ENCODE measurements at places on chromosomes 7 and 10.

GRCh38 chr7:158421361-158421760, 166.3 kb downstream of the PTPRN2 start:
- DNase-seq: no peak

- DNase-seq: no peak
Measured at GRCh38 chr7:111568870-111569462, 6.7 kb upstream of the IMMP2L start.

GRCh38 chr7:106568680-106569499, 92.1 kb downstream of the CCDC71L start:
- DNase-seq: no peak

DNA sequence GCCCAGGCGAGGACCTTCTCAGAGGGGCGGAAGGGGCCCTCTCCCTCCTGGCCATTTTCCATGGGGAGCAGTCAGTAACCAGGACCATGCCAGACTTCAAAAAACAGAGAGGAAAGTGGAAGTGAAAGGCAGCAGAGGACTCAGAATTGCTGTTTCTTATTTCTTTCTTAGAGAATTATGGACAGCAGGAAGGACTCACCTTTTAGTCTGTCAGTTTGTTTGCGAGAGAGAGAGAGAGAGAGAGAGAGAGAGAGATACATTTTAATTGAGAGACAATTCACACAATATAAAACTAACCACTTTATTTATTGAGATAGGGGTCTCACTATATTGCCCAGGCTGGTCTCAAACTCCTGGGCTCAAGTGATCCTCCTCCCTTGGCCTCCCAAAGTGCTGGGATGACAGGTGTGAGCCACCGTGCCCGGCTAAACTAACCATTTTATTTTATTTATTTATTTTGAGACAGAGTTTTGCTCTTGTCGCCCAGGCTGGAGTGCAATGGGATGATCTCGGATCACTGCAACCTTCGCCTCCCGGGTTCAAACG, 24.5 kb downstream of the SCD start:
- DNase-seq: no peak

DNA sequence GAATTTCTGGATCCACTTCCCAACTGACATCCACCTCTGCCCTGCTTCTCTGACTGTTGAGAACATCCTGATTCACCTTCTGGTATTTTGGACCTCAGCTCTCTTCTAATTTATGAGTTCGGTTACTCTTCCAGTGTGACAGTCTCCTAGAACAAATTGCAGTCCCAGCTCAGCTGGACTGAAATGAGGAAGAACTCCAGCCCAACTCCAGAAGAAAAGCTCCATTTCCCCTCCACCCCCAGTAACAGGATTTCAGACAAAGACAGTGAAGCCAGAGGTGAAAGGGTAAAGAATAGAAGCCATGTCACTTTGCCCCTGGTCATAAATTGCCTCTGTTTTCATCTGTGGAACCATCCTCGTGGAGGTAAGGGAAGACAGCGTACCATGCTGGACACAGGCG, 26.2 kb upstream of the INHBA start:
- DNase-seq: no peak

DNA sequence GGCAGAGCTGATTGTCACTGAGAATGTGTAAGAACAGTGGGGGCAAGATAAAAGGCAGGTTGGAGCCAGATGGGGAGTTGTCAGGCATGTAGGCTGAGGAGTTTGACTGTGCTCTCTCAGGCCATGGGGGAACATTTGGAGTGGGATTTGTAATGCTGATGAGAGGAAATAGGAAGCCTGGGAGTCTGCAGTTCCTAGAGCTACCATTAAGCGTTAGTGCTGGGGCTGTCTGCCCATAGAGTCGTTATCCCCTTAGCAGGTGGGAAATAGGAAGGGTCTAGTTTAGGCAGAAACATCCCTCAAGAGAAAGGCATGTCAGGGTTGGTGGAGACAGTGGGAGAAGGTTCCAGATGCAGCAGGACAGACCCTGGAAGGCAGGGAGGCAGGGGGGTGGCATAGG, 75.5 kb downstream of the RPS24 start:
- DNase-seq: no peak

GRCh38 chr7:27164367-27165088, 809 bp downstream of the HOXA9 start:
- DNase-seq: no peak

GRCh38 chr7:10838228-10838627, 135.4 kb upstream of the PHF14 start:
- no peak for DNase-seq

- no peak for DNase-seq
Measured at GRCh38 chr7:25739143-25739542, 412.9 kb upstream of the NFE2L3 start.

- no peak for DNase-seq
Measured at GRCh38 chr7:19677180-19677579, 31.7 kb downstream of the POLR1F start.

GRCh38 chr7:151863386-151864079, 13.4 kb downstream of the PRKAG2 start:
- DNase-seq: no peak

- DNase-seq: no peak
Measured at GRCh38 chr10:83410570-83410969, 728.7 kb upstream of the GHITM start.

DNA sequence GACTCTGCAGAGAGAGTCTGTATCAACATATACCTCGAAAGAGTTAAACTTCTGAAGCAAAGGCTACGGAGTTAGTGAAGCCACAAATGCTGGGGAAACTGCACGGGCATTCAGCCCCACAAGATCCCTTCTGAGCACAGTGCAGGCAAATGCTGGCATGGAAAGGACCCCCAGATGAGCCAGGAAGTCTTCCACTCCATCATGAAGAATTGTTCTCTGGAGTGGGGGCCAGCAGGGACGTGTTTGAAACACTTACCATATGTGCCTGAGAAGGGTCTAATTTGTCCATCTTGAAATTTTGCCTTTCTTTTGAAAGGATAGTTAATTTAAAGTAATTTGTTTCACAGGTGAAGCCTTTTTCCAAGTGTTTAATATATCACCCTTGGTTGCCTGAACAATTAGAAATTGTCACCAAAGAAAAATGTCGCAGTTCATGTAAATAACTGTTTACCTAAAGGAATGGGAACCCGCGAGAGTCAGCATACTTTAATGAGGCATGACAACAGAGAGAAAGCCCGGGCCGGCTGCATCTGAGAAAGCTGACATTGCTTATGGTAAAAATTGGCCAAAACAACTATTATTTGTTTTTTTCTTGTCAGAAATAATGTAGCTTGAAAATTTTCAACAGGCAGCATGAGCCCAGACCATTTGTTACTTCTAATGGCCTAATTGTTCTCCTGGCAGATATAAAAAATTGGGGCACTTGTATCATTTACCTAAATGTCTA, 287.6 kb upstream of the MGMT start:
- DNase-seq: no peak

DNA sequence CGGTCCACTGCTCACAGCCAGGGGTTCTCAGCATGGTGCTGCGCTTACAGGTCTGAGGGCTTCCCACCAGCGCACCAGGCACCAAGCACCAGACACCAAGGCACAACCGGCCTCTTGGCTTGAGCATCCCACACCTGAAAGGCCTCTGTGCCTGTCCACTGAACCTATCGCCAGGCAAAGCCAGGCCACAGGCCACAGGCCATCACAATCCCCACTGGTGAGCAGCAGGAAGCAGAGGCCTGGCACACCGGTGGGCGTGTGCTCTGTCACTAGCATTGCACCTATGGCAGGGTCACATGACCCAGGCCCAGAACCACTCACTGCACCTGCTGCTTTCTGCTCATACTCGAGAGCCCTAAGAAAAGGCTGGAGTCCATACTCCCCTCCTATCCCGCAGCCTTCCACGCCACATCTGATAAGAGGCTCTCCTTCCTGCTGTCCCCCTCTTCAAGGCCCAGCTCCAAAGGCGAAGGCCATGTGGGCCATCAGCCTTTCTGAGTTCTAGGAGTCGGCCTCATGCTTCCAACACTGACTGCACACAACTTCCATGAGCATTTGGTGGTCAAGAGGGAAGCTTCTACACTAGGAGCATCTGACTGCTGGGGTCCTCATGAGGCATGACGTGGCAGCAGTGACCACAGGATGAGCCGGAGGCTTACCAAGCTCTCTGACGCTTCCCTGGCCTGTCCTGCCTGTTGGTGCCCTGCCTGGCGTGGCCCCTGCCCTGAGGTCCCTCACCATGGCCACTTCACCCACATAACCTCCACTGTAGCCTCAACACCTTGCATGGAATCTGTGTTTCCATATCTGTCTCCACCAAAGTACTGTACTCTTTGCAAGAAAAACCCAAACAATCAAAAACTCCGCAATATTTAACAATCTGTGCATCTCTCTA, 166.3 kb downstream of the TNS3 start:
- DNase-seq: no peak

- DNase-seq: no peak
Measured at GRCh38 chr10:124409696-124410095, 9.0 kb downstream of the OAT start.

All from left renal pelvis (tissue), 4 donors.